ENCODE measurements at places on chromosomes 7 and 10. TPM values are rescaled to one million over a fixed set of nuclear protein-coding genes. Genes with fewer than 3 reads are reported as not detected.

Gene SFTPA1
- not detected for total RNA-seq

Gene MYO1G
- 283 TPM for total RNA-seq

Gene FAM237B
- not detected for total RNA-seq

Gene C10orf71
- not detected for total RNA-seq

Gene FGFR2
- total RNA-seq = not detected

Gene LRGUK
- total RNA-seq = 0.16 TPM

Gene PITX3
- 0.54 TPM for total RNA-seq

Gene HOXA2
- not detected for total RNA-seq

Gene DDC
- 0.35 TPM for total RNA-seq

Data from activated CD4-positive, alpha-beta T cell treated with anti-CD3 and anti-CD28 coated beads, Interleukin-2, amount 10 ng/mL, durations not matched to agents 24 days and 14 days (primary cell).